ENCODE measurements at places on chromosomes 11 and 22.

- no peak for DNase-seq
Observed at GRCh38 chr11:61602775-61603569, 22.1 kb upstream of the SYT7 start.

GRCh38 chr11:95556342-95557163, 233.0 kb downstream of the FAM76B start:
- DNase-seq = no peak

GRCh38 chr22:41987276-41987675, 11.3 kb upstream of the WBP2NL start:
- no peak for DNase-seq

DNA sequence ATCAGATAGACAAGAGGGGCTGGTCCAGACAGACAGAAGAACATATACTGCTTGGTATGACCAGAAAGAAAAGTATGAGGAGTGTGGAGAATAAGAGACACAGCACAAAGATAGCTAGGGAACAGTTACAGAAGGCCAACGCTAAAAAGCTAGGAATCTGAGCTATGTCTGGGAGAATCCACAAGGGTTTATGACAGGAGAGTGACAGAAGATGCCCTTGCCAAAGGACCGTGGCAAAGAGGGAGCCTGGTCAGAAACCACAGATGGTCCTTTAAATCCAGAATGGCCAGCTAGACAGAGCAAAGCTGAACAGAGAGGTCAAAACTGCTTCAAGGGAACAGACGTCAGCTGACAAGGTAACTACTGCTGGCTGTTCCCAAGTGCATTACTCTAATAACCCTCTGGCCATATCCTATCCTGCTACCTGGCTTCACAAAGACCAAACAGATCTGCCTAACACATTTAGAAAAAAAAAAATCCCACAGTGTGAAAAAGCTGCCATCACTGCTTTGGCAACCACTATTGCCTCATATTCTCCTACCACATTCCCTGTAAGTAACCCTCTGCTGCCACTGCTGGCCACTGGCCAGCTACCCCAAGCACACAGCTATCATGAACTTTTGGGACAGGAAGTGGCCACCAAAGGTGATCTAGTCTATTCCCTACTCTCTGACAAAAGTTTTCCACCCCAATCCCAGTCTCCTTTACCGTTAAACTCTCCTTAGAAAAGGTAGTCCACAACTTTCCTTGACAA, 7.3 kb downstream of the SERGEF start:
- DNase-seq = no peak

- no peak for DNase-seq
Observed at GRCh38 chr11:84476581-84476980, 1150.6 kb downstream of the DLG2 start.

GRCh38 chr11:60954421-60954820, 2.4 kb upstream of the SLC15A3 start:
- no peak for DNase-seq

GRCh38 chr11:59186130-59186594, 14.2 kb downstream of the DTX4 start:
- peak; percentile 41 for DNase-seq

DNA sequence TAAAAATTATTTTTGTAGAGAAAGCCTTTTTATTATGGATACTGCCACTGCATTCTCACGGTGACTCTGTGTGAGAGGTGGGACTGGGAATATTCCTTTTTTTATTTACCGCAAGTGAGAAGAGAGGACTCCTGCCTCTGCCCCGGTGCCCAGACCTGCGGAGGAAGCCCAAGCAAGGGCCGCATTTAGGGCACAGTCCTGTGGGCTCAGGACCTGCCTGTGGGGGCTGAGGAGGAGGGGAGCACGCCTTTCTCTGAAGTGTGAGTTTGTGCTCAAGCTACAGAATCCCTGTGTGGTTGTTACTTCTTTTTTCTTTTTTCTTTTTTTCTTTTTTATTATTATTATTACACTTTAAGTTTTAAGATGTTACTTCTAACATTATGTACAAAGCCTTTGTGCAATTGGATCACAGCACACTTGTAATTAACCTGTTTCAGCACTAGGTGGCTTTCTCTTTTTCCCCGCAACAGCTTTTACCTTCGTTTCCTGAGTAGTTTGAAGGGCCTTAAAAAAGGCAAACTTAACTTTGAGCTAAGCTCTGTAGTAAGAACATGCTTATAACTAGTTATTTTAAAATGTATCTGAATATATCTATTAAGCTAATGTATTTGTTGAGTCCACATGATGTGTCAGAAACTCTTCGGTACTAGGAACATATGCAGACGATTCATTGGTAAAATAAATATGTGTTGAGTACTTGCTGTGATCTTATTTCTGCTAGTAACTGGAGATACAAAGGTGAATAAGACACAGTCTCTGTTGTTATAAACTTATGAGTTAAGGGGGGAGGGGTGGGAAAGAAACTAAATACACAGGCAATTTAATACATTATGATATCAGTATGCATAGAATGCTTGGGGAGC, 18.3 kb downstream of the AMOTL1 start:
- no peak for DNase-seq

GRCh38 chr22:20567371-20567847, 60.0 kb downstream of the MED15 start:
- DNase-seq = no peak
